Activated naive CD4-positive, alpha-beta T cell treated with anti-CD3 and anti-CD28 coated beads for 36 hours (primary cell): ENCODE measurements at places on chromosomes 16 and 17.

GRCh38 chr16:72480911-72481310, 309.0 kb upstream of the PMFBP1 start:
- no peak for DNase-seq

DNA sequence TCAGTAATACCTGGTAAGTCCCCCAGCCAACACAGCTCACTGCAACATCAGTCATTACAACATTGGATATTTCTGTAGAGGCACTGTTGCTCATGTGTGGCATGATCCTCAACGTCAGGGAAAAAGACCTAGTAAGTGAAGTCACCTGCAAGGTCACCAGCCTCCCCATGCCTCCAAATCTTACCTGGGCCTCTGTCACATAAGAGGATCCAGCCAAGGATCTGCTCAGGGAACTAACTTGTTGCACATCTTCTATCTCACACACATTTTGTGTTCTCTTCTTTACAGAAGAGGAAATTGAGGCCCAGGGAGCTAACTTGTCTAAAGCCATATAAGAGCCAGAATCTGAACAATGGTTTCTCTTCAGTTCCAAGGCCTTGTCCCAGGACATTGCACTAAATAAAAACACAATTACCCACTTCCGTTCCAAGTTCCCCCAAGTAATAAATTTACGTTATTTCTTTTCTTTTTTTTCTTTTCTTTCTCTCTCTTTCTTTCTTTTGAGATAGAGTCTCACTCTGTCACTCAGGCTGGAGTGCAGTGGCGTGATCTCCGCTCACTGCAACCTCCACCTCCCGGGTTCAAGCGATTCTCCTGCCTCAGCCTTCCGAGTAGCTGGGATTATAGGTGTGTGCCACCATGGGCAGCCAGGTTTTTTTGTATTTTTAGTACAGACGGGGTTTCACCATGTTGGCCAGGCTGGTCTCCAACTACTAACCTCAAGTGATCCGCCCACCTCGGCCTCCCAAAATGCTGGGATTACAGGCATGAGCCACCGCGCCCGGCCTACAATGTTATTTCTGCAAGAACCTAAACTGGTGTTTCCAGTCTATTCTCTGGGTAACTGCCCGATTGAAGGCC, 1.3 kb downstream of the SHMT1 start:
- DNase-seq: no peak

GRCh38 chr16:3038256-3038655, 1.5 kb upstream of the BICDL2 start:
- DNase-seq: no peak

- no peak for DNase-seq
These were observed 143.1 kb upstream of the CHMP6 start for GRCh38 chr17:80848449-80849102.

DNA sequence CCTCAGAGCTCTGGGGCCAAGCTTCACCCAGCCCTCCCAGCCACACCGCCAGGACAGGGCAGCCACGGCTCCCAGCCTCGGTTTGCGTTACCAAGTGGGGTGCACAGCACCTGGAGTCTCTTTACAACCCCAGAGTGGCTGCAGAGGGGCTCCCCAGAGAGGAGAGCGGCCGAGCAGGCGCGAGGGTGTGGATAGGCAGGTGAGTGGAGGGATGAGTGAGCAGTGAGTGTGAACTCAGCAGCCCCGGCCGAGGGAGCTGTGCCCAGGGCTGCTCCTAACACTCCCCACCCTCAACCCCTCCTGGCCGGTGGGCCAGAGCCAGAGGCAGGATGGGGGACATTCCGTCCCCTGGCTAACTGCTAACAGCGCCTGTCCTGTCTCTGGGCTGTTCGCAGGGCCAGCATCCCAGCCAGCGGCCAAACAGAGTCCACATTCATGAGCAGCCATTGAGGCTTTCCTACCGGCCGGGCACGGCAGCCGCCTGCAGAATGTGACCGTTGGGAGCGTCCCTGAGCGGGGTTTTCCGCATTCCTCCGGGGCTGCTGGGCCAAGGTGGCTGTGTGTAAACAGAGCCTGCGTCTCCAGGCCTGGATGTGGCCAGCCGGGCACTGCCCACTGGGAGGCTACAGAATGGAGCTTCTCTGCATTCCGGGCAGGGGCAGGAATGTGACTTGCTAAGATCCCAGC, 5.3 kb downstream of the ZNF469 start:
- no peak for DNase-seq

GRCh38 chr17:7262935-7263800, 890 bp upstream of the CLDN7 start:
- peak; percentile 37 for DNase-seq

GRCh38 chr16:65120831-65121721, 787 bp downstream of the CDH11 start:
- no peak for DNase-seq

- DNase-seq: no peak
These were observed 17.9 kb upstream of the COL1A1 start for GRCh38 chr17:50219342-50219741.

DNA sequence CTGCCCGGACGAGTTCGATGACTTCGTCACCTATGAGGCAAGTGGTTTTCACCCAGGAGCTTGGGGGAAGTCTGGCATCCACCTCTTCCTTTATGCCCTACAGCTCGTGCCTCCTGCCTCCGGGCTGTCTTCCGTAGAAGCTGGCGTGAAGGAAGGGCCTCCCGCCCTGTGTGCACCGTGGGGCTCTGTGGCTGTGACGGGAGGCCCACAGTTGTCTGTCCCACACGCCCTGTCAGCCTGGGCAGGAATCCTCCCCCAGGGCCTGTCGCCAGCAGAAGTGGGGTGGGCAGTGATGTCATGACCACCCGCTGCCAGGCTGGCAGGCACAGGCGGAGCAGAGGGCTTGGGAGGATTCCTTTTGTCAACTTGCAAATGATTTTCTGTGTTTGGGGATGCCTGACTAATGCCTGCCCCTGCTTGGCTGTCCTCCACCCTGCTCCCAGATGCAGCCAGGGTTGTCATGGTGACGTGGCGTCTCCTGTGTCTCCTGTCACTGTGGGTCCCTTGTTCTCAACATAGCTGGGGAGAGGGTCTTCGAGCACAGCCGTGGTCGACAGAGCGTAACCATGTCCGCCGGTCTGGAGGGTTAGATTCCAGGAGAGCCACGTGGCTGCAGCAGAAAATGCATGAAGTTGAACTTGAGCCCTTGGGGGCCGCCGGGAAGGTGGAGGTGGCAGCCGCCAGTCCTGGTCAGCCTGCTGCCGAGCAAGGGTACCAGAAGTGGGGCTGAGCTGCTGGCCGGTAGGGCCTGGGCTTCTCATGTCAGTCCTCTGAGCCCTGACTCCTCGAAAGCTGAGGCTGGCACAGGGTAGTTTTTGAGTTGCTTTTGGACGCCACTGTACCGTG, 46.1 kb downstream of the RAB11FIP3 start:
- DNase-seq: no peak

- DNase-seq: no peak
These were observed 326.5 kb upstream of the TBX2 start for GRCh38 chr17:61073131-61073530.

DNA sequence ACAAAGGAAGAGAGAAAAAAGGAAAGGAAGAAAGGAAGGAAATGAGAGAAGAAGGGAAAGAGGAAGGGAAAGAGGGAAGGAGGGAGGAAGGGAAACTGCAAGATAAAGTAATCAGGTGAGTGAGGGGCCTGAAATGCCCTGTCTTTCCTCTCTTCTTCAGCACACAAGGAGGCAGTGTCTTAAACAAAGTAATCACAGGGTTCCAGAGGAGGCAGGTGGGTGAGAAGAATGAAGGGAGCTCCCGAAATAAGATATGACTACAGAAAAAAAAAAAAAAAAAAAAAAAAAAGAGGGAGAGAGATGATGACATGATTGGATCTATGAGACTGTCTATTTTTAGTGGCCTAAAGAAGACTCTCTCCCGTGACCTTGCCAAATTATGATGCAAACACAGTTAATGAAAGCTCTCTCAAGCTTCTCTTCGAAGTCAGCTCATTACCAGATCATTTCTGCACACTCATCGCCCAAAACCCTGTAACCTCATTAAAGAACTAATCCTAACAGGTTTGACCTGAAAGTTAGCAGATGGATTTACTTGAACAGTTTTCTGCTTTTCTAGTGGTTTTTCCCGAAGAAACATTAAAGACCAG, 53.6 kb downstream of the CDH11 start:
- no peak for DNase-seq

DNA sequence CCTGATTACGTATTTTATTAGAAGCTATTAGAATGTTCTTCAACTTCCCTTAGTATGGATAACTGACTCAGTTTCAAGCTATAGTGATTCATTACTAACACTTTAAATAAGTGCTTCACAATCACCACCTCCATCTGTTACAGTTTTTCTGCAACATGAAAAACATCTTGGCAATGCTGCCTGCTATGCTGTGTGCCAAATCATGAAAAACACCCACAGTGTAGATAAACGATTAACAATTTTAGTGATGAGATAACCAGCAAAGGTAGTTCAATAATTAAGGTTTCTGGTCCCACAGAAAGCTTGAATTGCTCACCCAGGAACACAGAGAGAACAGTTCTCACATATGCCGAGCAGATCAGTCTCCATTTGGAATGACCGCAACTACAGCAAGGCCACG, 51.4 kb upstream of the SLC25A19 start:
- no peak for DNase-seq

DNA sequence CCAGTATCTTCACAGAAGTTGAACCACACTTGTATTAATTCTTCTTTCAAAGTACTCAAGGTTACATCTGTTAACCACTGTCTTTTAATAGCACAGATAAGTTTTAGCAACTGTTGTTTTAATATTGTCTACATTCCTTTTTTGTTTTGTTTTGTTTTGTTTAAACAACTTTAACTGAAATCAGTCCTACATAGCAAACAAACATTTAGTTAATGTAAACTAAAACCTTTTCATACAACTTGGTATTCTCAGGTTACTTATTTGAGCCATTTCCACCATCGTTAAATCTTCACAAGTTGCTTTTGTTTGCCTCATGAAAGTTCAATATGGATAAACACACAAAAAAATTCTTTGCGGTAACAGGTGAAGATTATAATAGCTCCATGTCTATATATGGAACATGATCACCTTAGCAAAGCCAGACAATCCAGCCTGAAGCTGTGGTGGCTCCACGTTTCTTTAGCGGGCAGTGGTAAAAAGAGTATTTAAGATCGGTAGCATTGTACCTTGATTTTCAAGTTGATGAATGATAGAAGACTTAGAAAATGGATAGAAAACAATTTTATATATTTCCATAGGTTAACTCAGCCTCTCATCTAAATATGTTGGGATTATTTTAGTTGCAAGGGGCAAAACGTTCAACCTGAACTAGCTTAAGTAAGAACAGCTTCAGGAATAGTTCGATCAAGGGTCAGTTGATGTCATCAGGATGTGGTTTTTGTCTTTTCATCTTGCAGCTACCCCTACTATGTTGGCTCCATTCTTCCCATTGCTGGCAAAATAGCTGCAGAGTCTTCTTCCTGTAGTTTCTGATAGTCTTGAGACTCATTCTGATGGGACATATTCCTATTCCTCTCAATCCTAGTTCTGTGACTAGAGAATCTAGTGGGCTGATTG, 182.8 kb downstream of the FTO start:
- DNase-seq: no peak

GRCh38 chr16:78984887-78985464, 615.6 kb downstream of the MAF start:
- no peak for DNase-seq

GRCh38 chr16:89192956-89193575, 7.3 kb downstream of the SLC22A31 start:
- no peak for DNase-seq

DNA sequence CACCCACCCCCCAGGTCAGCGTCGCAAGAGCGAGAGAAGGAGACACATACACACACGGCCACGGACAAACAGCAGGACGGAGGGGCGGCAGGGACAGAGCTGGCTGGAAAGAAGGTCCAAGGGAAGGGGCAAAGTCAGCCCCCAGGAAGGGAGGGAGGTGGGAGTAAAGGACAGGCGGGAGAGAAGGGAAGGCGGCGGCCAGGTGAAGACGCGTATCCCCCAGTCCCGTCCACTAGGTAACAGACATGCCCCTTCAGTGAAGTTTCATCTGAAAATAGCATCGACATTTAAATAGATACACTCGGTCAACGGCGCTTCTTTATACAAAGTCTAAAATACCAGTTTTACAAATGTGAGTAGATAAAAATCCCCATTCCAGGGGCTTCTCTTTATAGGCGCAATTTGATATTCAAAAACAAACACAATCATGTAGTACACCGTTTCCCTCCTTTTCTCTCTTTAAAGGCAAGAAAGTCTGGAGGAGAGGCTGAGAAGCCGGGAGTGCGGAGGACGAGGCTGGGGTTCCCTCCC, 4.5 kb downstream of the CBX8 start:
- no peak for DNase-seq

DNA sequence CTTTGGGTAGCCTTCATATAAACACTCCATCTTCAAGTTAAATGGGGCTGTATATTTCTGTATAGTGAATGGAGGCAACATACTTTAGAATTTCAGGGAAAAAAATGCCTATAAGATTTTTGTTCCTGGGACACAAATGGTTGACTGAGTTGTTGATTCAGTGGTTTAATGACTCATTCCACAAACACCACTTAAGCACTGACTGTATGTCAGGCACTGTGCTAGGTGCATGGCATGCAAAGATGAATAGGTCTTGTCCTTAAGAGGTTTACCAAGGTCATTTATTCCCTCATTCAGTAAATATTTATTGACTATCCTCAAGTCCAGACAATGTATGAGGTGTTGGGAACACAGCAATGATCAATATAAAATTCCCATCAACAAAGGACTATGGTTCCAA, 417.1 kb downstream of the CA10 start:
- no peak for DNase-seq

DNA sequence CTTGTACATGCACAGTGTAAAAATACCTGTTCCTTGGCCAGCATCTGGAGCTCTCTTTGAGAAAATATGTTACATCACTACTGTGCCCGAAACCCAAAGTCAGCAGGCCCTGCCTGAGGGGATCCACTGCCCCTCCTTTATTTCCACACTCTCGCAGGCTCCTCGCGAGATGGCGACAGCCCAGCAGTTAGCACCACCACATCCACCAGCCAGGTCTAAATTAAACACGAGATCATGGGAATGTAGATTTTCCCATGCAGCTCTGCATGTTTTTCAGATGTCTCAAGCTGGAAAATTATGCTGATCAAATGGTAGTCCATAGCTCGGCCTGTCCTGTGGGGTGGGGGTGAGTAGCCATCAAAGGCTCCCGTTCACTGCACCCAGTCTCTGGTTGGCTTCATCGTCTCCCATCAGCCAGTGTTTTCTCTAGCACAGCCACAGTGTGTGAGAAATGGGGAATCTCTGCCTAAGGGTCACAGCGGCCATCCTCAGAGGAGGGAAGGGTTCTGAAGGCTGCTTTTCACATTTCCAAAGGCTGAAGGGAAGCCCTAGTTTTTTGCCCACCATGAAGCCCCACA, 34.7 kb downstream of the EPN2 start:
- no peak for DNase-seq

DNA sequence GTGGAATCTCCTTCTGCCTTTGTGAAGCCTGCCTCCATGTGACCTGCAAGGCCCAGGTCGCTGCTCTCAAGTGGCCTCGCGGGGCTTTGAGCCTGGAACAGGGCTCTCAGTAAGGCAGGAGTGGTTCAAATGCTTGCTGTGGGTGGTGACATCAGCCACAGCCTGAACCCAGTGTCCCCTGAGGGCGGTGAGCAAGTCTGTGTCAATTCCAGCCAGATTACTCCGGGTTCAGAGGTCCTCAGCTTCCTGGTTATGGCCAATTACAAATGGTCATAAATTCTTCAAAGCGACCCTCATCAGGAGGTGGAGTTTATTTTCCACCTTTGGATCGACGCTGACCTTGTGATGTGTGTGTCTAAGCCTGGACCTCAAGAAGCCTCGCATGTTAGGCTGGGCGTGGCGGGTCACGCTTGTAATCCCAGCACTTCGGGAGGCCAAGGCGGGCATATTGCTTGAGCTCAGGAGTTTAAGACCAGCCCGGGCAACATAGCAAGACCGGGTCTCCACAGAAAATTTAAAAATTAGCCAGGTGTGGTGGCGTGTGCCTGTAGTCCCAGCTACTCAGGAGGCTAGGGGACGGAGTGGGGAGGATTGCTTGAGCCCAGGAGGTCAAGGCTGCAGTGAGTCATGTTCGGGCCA, 17.3 kb downstream of the LGALS3BP start:
- DNase-seq: no peak
